ENCODE measurements at places on chromosomes 6 and 20. TPM values are rescaled to one million over a fixed set of nuclear protein-coding genes. Genes with fewer than 3 reads are reported as not detected.

Gene AFDN
- total RNA-seq, result 142 TPM

Gene OR12D3
- not detected for total RNA-seq

Gene RAD21L1
- total RNA-seq, result not detected

Gene CEP85L
- total RNA-seq, result 10.5 TPM

Gene BCAS4
- 1.1 TPM for total RNA-seq

Gene FRK
- total RNA-seq, result under 0.01 TPM

All from vein endothelial cell (primary cell).